Fibroblast of the aortic adventitia (primary cell): ENCODE measurements at places on chromosomes 6 and 20. TPM values are rescaled to one million over a fixed set of nuclear protein-coding genes. Genes with fewer than 3 reads are reported as not detected.
A peak's percentile ranks its signal among the peaks of the same experiment; 100 is the strongest.

DNA sequence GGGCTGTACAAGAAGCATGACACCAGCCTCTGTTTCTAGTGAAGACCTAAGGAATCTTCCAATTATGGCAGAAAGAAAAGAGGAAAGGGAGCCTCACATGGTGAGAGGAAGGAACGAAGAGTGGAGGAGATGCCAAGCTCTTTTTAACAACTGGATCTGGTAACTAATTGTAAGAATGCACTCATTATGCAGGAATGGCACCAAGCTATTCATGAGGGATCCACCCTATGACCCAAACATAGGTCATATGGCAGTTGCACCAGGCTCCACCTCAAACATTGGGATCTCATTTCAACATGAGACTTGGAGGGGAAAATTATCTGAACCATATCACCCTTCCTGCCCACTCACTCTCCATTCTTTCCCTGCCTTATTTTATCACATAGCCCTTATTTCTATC, 496.0 kb upstream of the SPTLC3 start:
- DNase-seq = no peak

DNA sequence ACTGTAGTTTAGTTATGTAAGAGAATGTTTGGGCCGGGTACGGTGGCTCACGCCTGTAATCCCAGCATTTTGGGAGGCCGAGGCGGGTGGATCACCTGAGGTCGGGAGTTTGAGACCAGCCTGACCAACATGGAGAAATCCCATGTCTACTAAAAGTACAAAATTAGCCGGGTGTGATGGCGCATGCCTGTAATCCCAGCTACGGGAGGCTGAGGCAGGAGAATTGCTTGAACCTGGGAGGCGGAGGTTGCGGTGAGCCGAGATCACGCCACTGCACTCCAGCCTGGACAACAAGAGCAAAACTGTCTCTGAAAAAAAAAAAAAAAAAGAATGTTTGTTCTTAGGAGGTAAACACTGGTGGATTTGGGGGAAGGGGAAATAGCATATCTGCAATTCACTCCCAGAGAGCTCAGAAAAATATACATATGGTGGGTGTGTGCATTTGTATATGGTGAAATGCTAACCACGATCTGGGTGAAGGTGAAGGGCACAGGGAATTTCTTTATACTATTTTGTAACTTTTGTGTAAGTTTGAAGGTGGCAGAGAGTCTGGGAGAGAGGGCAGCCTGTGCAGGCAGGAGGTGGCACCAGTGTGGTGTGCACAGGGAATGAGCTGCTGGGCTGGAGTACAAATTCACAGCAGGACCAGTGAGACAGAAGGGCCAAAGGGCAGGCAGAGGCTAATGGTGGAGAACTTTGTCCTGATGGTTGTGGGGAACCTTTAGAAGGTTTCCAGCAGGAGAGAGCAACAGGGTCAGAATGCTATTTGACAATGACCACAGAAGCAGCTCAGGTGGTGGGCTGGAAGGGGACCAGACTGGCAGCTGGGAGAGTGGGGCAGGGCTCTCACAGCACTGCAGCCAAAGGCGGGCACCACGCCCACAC, 42.4 kb downstream of the SSR1 start:
- no peak for DNase-seq

- DNase-seq = peak; percentile 85
These were observed 51.9 kb upstream of the SLC22A16 start for GRCh38 chr6:110528101-110528929.

- no peak for DNase-seq
These were observed 37.7 kb upstream of the TAF8 start for GRCh38 chr6:42012501-42013133.

DNA sequence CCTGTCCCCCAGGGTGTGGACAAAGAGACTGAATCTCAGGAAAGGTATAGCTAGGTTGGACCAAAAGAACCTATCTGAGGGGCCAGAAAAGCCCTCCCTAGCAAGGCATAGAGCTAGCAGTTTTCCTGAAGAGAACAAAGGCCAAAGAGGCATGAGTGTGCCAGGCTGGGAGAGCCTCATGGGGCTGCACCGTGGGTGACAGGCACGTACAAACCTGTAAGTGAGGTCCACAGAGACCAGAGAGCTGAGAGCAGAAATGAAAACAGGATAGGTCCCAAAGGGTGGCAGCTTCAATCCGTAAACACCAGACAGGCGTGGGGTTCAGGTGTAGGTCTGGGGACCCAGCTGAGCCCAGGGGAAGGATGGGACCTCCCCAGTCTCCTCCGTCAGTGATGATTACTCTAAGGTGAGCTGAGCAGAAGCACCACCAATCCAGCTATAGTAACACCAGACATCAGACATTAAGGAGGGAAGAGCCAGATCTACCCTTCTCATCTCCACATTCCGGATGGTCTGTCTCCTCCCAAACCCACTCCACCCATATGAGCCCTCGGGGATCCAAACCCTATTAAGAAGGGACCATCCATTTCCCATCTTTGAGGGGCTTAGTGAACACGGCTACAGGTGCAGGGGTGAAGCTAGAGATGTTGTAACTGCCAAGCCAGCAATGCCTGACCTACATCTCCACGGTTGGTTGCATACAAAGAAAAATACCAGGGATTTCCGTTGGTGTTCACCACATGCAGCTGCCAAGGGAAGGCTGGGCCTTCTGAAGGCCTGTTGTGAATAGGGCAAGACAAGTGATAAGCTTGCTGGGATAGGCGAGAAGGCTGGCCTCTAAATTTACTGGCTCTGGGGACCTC, 38.3 kb downstream of the BCL2L1 start:
- DNase-seq = no peak

DNA sequence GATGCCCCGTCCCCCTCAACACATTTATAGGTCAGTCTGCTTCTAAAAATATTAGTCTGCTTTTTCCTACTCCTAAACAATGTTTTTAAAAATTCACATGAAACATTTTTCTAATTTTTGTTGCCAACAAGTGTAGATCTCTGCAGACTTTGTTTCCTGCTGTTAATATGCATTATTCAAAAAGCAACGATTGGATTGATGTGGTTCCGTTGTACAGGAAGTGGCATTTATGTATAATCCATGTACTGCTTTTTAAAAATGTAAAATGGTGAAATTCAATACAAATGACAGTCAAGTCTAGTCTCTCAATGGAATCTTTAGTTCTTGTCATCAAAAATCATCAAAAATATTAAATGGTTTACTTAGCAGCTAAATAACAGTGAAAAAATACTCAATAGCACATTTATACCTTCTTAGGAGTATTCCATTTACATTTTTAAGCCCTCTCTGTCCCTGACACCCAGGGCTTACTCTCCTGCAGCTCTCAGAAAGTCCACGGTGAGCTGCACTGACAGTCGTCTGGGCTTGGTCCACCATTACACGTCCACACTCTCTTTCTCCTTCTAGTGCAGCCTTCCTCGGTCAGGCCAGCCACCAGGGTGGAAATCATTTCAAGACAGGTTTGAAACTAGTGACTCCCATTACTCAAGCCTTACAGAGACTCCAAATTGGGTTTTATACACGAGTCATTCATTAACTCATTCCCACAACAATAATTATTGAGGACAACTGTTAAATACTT, 211.5 kb downstream of the TMEM200A start:
- no peak for DNase-seq

DNA sequence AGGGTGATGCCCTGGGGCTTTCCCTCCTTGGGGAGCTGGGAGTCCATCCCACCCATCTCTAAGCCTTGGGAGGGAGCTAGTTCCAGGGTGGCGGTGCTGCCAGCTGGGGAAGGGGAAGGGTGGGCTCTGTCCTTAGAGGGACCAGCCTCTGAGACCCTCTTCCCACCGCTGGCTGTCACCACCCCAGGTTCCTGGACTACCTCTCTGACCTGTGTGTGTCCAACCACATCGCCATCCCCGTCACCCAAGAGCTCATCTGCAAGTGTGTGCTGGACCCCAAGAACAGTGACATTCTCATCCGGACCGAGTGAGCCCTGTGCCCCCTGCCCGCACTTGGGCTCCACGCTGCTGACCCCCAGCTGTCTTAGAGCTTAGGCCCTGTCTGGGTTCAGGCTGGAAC, 43.2 kb downstream of the UQCC2 start:
- no peak for DNase-seq

DNA sequence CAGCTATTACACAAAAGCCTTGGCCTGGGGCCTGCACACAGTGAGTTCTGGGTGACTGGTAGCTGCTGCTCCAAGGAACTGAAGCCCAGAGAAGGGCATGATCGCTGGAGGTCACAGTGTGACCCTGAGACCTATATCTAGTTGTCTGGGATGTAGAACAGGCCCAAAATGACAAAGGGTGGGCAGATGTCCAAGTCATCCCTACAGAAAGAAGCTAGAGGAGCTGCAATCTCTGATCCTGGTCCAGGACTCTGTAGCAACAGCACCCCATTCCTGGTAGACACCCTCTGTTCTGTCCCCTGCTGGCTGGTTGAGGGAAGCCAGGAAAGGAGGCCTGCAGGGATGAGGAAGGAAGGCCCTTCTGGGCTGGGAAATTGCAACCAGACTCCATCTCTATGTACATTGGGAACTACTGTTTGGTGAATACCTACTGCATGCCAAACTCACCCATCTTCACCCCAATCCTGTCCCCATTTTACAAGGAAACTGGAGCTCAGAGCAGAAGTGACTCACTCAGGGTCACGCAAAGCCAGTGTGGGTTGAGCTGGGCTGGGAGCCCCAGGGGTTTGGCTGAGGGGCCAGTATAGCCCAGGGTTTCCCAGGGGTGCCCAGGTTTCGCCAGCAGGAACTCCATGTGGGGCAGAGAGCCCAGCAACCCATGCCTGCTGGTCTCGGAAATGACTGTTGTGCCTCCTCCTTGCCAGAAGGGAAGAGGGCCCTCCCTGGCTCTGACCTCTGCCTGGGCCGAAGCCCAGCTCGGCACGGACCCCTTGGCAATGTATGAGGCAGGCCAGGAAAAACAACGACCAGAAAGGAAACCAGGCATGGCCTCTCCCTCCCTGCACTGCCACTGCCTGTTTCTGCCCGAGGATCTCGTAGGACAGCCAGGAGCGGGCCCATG, 44.9 kb upstream of the TLDC2 start:
- DNase-seq = peak; percentile 89

DNA sequence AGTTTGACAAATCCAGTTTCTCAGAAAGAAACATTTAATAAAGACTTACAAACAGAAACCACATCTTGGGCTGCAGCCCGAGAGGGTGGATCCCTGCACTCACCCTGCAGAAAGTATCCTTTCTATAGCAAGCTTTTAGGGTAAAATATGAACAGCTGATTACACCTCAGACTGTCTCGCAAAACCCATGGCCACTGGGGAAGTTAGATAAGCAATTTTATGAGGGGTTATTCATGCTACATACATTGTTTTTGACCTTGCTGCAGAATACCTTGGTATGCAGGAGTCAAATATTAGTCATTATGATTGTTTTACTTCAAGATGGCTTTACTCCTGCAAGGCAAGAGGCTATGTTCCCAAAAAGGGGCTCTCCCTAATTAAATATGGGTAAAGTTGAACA, 126.9 kb downstream of the OR2B2 start:
- no peak for DNase-seq

- DNase-seq = peak; percentile 2
These were observed 84.3 kb upstream of the TMEM30A start for GRCh38 chr6:75368864-75369402.

DNA sequence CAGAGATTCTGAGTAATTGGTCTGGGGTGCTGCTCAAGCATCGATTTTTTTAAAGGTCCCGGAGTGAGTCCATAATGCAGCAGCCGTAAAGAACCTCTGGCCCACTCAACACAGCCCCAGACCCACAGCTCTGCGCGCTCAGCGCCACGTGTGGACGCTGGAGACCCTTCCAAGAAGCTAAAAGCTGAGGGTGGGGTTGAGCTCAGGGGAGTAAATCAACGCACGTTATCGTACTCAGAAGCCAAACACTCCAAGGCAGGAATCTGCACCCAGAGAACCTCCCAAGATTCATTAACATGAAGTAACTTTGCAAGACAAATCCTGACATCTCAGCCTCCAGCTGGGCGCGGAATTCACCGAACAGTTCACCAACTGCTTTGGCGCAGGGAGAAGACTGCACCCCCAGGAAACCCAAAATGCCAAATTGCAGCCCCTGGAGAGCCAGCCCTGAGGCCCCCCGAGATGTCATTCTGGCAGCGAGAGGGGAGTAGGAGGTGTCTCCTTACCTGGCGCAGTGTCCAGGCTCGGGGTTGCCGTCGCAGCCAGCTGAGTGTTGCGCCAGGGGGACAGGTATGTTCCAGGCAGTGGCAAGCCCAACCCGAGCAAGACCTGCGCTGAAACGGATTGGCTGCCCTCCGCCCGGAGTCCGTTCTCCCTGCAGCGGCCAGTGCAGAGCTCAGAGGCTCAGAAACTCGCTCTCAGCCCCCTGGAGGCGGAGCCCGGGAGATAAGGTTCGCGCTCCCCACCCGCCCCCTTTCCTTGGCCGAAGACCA, at the start of gene COL21A1:
COL21A1 (minus strand) TSS at position 700 of the 773 bp plus-strand sequence. CDS start 64,962 bp downstream, outside the sequence.
- peak; percentile 62 for DNase-seq

DNA sequence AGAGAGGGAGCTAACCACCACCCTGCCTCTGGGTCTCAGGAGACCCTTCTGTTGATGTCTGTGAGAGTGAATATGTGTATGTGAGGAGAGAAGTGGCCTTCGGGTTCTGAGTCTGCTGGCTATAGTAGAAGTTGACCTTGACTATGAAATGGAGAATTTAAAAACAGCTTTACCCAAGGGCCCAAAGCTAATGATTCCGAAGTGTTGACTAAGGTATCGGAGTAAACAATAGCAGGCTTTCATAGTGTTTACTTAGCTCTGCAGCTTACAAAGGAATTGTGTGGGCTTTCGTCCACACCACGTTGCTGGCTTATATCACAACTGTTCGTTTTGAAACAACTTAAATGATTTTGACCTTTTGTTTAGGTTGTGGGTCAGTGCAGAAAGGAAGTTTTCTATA, 126.5 kb upstream of the JAG1 start:
- DNase-seq = no peak

DNA sequence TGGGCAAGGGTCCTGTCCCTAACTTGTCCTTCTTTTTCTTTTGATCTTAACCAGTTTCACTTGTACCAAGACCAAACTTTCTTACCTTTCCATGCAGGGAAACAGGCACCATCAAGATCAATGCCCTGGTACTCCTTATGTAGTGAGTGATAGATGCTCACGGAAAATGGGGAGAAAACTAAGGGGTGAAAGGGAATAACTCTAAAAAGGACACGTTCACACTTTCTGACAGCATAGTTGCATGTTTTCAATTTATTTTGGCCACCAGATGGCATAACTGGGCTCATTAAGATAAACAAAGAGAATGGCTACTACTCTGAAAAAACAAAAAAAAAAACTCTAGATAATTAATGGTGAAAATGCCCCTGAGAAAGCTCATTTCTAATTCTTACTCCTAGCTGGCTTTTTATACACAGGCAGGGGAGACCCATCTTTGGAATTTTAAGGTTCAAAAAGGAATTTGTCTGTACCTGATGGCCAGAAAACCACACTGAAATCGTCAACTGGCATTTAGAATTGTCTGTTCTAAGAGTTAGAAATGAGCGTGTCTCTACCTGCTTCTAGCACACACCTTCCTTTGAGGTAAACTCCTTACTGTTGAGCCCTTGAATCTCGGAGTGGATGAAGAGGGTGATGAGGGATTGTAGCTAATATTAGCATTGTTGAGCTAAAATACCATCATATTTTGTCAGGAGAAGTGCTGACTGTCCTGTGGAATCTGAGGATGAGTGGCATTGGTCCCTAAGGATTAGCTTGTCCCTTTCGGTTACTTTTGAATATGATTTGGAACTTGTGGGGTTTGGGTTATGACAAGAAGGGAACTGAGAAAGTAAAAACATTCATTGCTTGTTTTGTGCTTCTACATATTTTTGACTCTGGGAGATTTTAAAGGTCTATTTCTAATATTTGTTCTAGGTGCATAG, 62.2 kb upstream of the DDR1 start:
- DNase-seq = peak; percentile 65

The SLC32A1 gene
- total RNA-seq = not detected in 2 replicates

The LKAAEAR1 gene
- total RNA-seq = 0.36 TPM in 1 of 2 replicates, not detected in the other

The HAO1 gene
- total RNA-seq = not detected in 2 replicates

The SLC22A7 gene
- not detected in 2 replicates for total RNA-seq

The DNMT3B gene
- 1.1 and 3.3 TPM in 2 replicates for total RNA-seq
